Bronchial epithelial cell (primary cell): ENCODE measurements at places on chromosomes 4 and X.

DNA sequence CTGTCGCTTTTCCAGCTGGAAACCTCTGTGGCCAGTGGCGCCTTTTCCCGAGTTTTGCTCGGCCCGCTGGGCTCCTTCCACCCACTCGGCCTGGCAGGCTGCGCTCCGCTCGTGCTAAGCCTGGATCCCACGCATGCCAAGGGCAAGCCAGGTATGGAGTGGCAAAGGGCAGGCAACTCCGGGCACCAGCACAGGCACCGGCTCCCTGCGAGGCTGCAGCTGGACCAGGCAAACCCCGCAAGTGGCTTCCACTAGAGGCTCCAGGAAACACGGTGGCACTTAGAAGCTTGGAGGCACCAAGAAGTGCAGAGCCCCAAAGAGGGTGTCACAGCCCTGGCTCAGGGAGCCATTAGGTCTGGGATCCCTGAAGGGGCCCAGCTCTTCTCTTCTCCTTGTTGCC lies 59.5 kb downstream of the PPA2 start:
- no peak for DNase-seq

- DNase-seq = no peak
Observed at GRCh38 chr4:37602454-37603069, 83.6 kb downstream of the RELL1 start.

- DNase-seq = no peak
Observed at GRCh38 chrX:108117988-108118387, 26.4 kb downstream of the ATG4A start.

DNA sequence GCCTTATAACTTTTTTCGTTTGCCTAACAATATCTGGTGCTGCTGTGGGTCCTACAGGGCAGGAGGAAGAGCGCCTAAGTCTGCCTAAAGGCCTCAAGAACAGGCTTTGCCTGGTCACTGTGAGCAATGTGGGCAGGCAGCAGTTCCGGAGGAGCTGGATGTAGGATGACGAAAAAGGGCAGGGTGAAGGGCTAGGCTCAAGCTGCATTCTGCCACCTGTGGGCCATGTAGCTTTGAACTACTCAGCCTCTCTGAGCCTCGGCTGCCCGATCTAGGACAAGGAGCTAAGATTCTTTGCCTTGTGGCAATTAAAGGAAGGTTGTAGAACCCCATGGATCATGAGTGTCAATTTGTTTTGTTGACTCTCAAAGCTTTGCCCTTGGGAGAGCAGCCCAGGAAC lies 57.1 kb upstream of the MAMLD1 start:
- no peak for DNase-seq

DNA sequence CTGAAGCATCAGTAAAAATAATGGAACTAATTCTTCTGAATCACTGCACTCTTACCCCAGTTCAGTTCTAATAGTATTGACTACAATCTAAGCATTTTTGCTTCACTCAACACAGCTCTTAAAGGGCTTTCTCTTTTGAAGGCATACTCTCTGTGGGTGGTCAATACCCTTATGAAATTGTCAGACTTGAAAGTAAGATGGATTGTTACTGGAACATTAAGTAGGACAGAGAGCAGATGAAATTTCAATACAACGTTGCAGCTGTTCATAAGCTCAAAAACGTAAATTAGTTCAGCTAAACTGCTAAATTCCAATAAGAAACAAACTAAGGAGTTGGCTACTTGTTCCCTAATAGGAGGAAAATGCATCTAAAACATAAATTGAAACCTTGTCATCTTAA lies 352.3 kb upstream of the TENM3 start:
- no peak for DNase-seq

DNA sequence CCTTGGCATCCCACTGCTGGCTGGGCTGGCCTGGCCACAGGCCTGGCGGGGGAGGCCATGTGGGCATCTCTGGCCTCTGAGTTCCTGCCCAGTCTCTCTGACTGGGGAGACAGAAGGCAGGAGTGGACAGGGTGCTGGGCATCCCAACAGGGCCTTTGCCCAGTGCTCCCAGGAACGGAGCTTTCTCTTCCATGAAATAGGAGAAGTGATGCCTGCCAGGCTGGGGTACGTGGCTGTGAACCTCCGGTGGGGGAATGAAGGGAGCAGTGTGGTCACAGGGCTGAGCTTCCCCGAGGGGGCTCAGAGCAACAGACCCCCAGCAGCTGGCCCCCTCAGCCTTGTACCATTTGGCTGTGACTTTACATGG lies 40.4 kb upstream of the HMX1 start:
- DNase-seq = no peak

DNA sequence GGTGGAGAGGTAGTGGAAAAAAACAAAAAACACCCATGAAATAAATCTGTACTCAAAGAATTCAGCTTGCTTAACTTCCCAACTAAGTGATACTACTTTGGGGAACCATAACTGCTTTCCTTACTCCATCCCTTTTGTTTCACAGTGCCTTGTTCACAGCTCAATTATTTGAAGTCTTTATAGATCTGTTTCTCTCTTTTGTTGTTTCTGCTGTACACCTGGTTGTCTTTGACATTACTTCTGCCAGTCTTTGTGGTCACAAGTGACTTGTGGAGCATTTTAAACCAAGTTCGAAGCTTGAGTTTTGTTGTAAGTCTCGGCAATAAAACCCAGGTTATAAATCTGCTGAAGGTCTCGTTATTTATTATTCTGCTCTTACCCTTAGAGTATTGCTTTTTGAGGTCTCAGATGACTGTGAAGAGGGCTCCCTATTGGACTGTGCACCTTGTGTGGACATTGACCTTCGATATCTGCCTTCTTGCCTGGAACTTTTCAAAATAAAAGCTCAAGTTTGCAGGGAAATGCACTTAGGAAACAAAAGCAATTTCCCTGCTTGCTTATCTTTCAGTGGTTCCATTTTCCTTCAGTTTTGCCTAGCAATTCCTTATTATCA lies 59.8 kb downstream of the ANK2 start:
- DNase-seq = no peak

GRCh38 chrX:11504234-11504633 lies 161.5 kb downstream of the ARHGAP6 start:
- no peak for DNase-seq

DNA sequence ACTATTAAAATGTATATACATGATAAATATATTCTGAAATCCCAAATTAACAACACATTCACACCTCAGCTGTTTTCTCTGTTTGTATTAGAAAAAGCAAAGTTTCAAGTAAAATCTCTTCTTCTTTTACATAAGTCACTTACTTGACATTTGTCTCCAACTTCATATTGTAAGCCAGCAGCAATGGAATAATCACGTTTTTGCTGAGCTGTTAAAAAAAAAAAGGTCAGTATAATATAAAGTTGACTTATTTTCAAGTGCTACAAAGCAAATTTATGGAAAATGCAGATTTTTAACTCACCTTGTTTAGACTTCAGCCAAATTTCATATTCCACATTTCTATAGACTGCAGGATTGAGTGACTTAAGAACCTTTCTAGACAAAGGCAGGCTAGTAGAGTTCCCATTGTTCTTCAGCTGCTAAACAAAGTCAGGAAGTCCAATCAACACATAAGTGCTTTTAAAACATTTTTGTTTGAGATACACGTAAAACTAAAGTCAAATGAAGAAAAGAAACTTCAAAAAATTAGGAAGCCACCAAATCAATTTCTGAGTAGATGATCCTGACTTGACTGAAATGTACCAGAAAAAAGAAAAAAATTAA lies 25.0 kb downstream of the OTUD4 start:
- no peak for DNase-seq

- no peak for DNase-seq
Observed at GRCh38 chrX:17964871-17965270, 103.8 kb upstream of the RAI2 start.

DNA sequence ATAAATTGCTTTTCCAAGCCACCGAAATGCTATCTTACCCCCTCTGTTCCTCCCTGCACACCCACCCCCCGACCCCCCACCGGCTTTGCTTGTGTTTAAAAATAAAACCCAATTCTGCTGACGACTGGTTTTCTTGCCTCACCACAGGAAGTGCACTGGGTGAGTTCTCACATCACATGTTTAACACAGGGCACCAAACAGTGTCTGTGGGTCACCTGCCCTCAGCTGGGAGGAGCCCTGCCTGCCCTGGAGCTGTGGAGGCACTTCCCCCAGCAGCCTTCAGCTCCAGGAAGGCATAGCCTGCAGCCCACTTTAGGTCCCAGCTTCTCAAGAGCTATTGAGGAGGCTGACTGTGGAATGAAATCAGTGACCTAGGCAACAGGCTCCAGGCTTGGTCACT lies 8.8 kb downstream of the TMEM255A start:
- no peak for DNase-seq

DNA sequence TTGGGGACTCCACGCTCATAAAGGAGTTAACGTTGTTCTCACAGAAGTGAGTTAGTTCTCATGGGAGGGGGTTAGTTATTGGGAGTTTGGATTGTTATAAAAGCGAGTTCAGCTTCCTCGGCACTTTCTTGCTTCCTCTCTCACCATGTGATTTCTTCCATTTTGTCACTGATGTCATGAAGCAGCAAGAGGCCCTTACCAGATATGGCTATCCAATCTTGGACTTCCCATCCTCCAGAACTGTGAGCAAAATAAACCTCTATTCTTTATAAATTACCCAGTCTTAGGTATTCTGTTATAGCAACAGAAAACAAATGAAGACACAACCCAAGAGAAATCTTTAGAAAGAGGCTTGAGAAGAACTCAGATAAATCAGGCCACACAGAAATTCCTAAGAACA lies 29.5 kb downstream of the RELL1 start:
- no peak for DNase-seq

- DNase-seq = no peak
Observed at GRCh38 chr4:30399476-30399875, 320.7 kb upstream of the PCDH7 start.
